Activated naive CD4-positive, alpha-beta T cell treated with anti-CD3 and anti-CD28 coated beads, Interleukin-2, amount 50 U/mL, for 72 hours (primary cell): ENCODE measurements at places on chromosomes 2 and 18. TPM values are rescaled to one million over a fixed set of nuclear protein-coding genes. Genes with fewer than 3 reads are reported as not detected.

DNA sequence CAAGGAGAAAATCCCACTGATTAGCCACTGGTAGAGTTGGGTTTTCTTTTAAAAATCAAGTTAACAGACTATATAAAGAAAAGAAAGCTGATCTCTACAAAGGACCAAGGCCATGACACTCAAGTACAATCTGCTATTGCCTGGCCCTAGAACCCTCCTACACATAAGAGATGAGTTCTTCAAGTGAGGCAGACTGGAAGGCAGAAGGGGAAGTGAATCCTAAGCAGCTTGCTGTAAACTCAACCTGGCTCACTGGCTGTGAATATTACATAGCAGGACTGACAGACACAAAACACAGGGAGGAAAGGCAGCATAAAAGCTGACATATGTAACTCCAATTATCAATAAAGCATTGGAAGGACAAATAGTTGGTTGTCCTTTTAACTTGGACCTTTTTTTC is 65.4 kb downstream of the TRIP12 start:
- DNase-seq: no peak

DNA sequence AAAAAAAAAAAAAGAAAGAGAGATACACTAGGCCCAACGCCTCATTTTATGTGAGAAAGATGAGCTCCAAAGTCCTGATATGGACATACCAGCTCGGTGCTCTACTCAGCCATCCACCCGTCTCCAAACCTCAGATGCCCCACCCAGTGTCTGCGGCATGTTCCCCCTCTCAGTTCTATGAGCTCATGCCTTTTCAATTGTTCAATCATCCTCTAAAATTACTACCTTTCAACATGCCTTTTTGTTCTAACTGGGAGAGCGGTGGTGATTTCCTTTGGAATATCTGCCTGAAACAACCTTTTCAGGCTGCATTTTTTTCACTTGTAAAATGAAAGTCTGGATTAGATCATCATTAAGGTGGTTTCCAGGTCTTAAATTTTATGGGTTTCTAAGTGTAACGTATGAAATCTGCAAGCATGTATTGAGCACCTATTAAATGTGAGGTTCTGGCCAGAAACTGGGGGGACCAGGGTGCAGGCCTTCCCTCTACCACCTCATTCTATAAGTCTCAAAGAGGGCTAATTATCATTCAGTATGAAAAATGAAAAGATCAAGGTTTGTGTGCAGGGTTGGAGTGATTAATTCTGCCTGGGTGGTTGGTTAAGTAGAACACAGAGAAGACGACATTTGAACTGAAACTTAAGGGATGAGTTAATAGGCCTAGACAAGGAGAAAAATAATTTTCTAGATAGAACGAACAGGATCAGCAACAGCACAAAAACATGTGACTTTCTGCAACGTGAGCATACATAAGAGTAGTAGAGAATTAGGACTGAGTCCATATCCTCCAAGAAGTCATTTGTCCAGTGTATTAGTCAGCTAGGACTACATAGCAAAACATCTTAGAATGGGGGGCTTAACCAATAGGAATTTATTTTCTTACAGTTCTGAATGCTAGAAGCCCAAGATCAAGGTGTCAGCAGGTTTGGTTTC is 87.4 kb upstream of the GLS start:
- no peak for DNase-seq

GRCh38 chr2:17232776-17233556 is 285.3 kb downstream of the RAD51AP2 start:
- no peak for DNase-seq

- DNase-seq: no peak
These were observed 85.2 kb downstream of the INO80D start for GRCh38 chr2:206000776-206001175.

- no peak for DNase-seq
These were observed 285.8 kb downstream of the TMX3 start for GRCh38 chr18:68429111-68429510.

The RAB31 gene
- 0.99 TPM for total RNA-seq

GRCh38 chr2:175620106-175620505 is 382.0 kb downstream of the LNPK start:
- DNase-seq: no peak

GRCh38 chr2:48754874-48755273 is 650 bp downstream of the LHCGR start:
- no peak for DNase-seq

DNA sequence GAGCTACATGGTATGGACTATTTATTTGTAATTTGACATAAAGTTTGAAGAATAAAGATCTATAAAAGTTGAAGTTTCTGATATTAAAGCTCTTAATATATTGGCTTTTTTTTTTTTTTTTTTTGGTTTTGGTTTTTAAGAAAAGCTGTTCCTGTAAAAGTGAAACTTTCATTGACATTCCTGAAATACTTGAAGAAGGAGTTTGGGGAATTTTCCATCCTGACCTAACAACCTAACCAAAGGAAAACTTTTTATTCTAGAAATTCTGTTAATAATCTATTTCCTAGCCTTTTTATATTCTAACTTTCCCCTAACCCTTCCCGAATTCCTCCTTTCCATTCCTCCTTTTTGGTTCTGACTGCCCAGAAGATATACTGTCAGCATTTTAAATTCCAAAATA is 83.7 kb downstream of the ACSL3 start:
- no peak for DNase-seq

GRCh38 chr2:118987886-118988285 is 45.9 kb downstream of the MARCO start:
- no peak for DNase-seq

DNA sequence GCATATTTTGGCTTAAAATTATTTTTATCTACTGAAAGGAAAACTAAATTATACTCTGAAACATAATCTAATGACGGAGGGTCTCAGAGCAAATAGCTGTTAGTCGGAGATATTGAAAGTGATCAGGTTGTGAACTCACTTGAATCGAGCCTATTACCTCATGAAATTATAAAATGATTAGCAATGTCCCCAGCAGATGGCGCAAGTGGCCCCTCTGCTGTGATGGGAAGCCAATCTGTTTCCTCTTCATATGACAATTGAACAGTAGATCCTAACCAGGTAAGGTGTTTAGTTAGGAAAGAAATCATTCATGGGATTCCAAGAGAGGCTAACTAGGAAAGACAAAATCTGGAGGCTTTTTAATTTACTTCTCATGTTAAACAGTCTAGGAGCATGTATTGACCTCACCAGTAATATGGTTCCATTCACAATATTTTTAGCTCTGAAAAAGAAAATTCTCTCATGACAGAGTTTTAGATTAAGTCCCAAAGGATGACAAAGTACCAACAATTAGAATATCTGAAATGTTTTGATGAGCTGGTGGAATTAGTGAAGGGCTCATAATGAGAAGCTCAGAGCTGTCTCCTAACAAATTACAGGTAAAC is 29.9 kb upstream of the MPPE1 start:
- peak; percentile 82 for DNase-seq

- DNase-seq: no peak
These were observed 12.3 kb downstream of the SNED1 start for GRCh38 chr2:241010531-241011295.

GRCh38 chr18:57835904-57836303 is 32.8 kb upstream of the ATP8B1 start:
- no peak for DNase-seq

DNA sequence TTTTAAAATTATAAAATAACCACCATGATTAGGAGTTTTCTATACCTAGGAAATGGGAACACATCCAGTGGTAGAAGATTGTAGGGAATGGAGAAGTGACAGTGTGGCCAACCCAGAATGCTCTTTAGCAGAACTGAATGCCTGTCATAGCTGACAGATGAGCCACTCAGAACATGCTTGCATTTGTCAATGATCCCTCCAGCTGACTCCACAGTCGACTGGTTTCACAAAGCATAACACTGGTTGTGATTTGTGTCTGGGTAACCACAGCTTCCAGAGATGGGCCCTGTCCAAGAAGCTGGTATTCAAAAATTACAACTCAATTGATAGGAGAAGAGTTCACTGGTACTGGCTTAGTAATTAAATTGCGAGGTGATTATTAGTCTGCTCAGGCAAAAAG is 9.0 kb upstream of the CTIF start:
- DNase-seq: no peak

The C2orf80 gene
- total RNA-seq: not detected

DNA sequence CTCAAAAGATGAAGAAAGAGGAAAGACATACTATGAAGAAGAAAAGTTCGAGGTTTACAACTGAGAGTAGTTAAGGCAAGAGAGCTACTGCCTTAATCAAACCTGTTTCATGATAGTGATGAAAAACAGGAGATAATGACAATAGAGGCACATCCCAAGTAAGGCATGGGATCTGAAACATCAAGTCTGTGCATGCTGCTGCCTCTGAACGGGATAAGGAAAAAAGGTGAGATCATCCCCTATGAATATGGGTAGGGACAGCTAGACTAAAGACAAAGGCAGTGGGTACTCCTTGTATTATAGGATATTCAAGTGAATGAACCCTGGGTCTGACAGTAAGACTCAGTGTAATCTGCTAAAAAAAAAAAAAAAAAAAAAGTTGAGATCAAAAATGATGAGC is 3.0 kb downstream of the EXOC6B start:
- no peak for DNase-seq

DNA sequence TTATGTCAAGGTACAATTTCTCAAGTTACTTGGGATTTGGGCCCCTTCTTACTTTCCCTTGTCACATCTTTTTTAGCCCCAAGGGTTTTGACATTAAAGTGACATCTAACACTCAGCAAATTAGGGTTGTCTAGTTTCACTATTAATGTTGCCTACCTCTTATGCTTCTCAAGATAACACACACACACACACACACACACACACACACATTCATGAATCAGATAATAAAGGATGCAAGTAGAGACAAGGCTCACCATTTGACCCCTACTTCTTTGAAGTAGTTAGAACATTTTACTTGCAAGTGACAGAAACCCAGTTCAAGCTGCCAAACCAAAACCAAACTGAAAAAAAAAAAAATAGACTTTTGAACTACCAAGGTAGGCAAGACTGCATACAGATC is 138.8 kb downstream of the TRIB2 start:
- no peak for DNase-seq

DNA sequence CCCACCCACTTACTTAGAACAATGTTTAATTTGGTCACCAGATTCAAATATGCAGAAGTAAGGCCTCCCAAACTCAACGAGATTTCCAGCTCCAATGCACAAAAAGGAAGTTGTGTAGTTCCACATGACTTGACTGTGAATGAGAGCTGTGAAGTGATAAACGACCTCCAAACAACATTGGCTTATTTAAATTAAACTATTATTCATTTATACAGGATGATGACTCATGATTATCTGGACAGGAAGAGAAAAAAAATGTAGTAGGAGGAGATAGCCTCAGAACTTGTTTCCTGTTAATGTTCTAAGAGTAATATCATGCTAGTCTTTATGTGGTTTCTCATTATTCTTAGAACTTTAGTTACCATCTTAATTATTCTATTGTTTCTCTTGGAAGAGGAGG is 237.3 kb downstream of the C1D start:
- DNase-seq: no peak

The VAMP8 gene
- total RNA-seq: 135 TPM

GRCh38 chr2:173205375-173205774 is 129.7 kb downstream of the MAP3K20 start:
- no peak for DNase-seq

GRCh38 chr2:213021971-213022899 is 129.2 kb downstream of the IKZF2 start:
- DNase-seq: no peak

- DNase-seq: no peak
These were observed 243.2 kb upstream of the HDAC4 start for GRCh38 chr2:239644011-239644410.

The TDRD15 gene
- not detected for total RNA-seq

The ARHGAP28 gene
- not detected for total RNA-seq

GRCh38 chr2:128109243-128109642 is 18.2 kb downstream of the UGGT1 start:
- no peak for DNase-seq

The ANKRD30BL gene
- not detected for total RNA-seq

DNA sequence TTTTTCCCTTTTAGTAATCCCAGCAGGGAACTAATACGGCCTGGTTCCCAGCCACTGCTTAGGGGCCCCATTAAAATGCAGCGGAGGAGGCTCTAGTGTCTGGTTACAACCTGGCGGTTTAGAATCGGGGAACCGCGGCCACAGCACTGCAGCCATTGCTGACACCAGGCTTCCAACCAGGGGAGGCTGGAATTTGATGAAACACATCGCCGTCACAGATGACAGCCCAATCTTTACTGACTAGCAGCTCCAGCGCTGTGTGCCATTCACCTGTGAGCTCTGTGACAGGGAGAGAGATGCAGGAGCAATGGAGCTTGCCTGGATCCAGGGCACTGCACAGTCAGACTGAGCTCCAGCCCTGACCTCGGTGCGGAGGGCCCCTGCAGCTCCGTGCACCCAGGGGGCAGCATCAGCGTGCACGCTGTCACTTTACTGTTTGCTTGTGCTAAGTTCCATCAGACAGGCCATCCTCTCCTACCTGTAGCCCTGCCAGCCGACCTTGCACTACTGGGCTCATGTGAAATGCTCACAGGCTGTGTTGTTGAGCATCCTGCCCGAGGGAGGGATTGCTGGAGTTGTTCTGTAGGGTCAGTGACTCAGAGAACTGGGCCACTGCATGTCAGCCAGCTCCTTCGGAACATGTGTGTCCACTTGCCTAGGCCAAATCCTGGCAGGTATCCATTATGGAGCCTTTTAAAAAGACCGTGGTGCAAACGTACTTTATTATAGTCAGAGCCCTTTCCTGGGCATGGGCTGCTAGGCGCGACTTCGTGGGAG is 203.5 kb downstream of the SEPTIN10 start:
- DNase-seq: no peak

GRCh38 chr2:58204195-58204959 is 36.7 kb downstream of the FANCL start:
- no peak for DNase-seq

DNA sequence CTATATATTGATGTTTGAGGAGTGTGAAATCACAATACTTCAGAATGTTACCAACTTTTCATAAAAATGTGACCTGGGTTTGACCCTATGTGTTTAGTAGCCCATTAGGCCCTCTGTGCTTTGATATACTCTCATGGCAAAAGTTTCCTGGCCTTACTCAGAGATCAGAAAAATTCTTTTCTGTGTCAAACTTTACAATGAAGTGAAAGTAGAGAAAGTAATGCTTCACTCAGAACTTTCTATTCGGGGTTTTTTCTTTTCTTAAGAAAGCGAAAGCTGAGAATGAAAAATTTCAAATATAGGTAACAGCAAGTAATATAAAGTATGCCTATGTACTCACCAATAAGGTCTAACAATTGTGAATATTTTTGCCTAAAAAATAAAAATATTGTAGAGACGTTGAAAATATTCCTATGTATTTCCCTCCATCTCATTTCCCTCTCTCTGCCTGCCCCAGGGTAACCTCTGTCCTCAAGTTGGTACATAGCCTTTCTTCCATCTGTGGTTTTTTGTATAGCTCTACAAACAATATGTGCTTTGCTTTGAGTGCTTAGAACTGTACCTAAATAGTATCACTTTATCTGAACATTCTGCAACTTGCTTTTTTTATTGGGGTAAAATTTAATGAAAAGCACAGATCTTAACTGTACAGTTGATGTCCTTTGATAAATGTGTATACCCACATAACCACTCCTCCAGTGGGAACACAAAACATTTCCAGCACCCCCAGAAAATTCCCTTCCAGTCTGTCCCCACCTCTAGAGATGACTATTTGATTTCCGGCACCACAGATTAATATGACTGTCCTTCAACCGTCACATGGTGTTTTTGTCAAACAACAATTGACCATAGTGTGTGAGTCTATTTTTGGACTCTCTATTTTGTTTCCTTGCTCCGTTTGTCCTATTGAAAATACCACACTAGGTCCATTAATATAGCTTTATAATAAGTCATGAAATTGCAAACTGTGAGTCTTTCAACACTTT is 10.3 kb upstream of the ACKR3 start:
- DNase-seq: no peak

- no peak for DNase-seq
These were observed 138.2 kb upstream of the OTOS start for GRCh38 chr2:240278661-240279060.

The ACP1 gene
- total RNA-seq: 129 TPM
